Stimulated activated CD4-positive, alpha-beta T cell treated with anti-CD3 and anti-CD28 coated beads, Interleukin-4, amount 100 ng/mL, for 48 hours (primary cell): ENCODE measurements at places on chromosomes 1 and 21.

GRCh38 chr1:6011946-6012258, 19.7 kb upstream of the NPHP4 start:
- no peak for DNase-seq

DNA sequence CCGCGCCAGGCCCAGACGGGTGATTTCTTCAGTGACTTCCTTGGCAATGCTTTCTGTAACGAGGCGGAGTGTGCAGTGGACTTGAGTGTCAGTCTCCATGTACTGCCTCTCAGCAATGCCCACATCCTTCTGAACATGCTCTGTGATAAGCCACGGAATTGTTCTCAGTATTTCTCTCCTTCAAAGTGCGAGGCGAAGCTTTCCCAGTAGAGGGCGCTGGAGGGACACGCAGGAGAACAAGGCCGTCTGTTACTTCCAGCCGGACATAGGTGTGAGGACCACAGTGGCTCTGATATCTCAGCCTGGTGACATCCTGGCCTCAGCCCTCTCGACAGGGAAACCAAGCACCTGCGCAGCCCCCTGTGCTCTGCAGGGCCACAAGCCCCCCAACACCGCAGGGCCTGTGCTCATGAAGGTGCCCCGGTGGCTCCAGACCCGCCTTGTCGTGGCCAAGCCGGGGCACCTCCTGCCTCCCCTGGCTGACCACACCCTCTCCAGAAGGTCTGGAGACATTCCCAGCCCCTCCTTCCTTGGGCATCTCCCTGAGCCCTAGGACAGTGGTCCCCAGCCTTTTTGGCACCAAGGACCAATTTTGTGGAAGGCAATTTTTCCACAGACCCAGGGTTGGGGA, 46.1 kb upstream of the BACE2 start:
- DNase-seq, result peak; percentile 70

DNA sequence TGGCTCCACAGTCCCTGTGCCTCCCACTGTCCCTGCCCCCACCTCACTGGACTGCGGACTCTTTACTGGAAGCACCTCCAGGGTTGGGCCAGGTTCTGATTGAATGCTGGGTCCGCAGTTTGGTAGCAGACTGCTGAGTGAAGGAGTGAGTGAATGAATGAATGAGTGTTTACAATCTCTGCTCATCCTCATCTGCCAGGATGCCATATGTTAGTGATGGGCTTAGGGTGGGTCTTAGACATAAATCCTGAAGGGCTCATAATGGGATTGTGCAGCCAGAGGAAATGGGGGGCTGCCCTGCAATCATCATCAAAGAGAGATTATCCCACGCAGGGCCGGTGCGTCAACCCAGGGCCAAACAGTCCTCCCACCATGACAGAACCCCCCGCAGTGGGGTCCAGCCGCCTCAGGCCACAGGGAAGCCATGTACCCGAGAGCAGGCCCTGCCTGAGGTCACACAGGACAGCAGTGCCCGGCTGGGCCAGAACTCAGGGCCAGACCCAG, 26.1 kb downstream of the SLC1A7 start:
- DNase-seq, result no peak

- no peak for DNase-seq
Observed at GRCh38 chr1:101920577-101920976, 76.1 kb downstream of the OLFM3 start.

- DNase-seq, result no peak
Observed at GRCh38 chr21:31316488-31317169, 27.4 kb downstream of the TIAM1 start.

- DNase-seq, result no peak
Observed at GRCh38 chr1:159798893-159799292, 3.3 kb upstream of the FCRL6 start.

DNA sequence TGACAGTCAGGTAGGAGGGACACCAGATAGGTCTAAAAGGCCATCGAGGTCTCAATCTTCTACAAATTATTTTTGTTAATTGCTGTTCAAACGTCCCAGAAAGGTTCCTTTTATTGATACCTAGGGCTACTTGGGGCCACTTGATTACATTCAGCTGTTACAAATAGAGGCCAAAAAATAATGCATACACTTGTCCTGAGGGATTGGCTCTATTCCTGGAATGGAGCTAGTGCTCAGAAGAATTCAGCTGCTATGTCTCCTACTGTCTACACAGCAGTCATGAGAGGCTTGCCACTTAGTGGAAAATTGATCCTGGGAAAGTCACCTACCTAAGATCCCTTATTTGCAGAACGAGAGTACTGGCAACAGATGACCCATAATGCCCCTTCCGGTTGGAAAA, 498.3 kb downstream of the ADGRL2 start:
- no peak for DNase-seq

DNA sequence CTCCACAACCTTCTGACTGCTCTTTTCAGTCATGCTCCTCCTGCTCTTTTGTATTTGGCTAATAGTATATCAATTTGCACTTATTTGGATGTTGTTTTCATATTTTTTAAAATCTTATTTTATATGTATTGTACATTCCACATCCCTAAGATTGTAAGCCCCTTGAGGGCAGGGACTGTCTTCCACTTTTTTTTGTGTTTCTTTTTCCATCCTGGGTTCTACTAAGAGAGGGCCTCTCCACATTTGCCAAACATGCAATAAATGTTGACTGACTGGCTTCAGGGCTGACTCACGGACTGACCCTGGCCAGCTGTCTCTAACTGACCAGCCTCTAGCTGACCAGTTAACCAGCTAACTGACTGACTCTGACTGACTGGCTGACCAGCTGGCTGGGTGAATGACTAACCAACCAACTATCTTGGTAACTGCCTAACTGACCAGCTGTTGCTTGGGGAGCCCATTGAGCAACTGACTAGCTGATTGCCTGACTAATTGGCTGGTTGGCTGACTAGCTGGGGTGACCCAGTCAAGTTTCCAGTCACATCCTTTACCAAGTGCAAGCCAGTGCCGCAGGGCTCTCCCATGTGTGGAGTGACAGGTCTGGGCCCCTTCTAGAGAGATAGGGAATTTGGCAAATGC, 16.1 kb downstream of the CSF1 start:
- no peak for DNase-seq

DNA sequence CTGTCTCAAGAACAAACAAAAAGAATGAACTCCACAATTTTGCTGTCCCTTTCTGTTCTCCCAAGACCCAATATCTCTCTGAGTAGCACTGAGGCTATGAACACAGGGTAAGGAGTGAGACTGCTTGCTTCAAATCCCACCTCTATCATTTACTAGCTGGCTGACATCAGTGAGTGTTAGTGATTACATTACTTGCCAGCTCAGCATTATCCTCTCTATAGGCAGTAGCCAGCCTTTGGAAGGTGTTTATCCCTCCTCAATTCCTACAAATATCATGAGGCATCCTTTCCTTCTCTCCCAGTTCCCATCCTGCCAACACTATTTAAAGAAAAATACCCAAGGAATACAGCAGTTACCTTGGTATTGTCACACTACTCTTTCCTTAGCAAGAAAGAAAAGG, 3.0 kb downstream of the PIK3C2B start:
- DNase-seq, result no peak

DNA sequence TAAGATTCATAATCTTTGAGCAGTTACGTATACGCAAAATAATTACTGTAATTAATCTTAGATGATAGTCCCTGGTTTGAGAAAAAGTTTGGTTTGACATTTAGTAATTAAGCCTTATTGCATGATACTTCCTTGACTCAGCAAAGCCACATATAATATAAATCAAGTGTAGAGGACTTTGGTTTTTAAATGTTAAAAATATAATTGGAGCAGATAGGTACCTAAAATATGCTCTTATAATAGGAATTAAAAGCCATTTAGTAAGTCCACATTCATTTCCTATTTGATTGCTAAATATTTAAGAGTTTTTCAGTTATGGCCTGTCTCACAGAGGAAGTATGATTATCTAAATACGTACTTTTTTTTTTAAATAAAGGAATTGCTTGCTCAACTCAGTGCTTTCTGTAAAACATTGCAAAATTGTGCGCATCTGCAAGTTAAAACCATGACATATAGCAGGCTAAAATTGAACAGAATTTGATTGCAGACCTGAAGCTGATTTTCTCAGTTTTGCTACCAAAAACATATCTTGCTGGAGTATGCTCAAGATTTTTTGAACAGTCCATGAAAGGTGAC, 20.4 kb downstream of the RPE65 start:
- no peak for DNase-seq

DNA sequence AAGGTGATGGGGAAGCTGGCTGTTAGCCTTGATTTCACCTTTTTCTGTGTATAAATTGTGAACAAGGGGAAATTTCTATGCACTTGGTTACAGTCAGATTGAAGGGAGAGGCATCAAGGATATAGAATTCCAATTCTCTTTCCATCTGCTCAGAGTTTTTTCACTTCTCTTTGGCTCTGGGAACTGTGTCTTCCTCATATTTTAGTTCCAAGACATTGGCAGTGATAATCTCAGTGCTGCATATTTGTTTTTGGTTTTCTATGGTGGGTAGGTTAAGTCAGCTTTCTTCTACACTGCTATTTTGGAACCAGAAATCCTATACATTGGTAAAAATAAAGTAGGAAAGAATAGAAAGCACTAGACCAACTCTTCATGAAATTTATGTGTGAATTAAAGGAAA, 569.6 kb upstream of the CXADR start:
- DNase-seq, result no peak

DNA sequence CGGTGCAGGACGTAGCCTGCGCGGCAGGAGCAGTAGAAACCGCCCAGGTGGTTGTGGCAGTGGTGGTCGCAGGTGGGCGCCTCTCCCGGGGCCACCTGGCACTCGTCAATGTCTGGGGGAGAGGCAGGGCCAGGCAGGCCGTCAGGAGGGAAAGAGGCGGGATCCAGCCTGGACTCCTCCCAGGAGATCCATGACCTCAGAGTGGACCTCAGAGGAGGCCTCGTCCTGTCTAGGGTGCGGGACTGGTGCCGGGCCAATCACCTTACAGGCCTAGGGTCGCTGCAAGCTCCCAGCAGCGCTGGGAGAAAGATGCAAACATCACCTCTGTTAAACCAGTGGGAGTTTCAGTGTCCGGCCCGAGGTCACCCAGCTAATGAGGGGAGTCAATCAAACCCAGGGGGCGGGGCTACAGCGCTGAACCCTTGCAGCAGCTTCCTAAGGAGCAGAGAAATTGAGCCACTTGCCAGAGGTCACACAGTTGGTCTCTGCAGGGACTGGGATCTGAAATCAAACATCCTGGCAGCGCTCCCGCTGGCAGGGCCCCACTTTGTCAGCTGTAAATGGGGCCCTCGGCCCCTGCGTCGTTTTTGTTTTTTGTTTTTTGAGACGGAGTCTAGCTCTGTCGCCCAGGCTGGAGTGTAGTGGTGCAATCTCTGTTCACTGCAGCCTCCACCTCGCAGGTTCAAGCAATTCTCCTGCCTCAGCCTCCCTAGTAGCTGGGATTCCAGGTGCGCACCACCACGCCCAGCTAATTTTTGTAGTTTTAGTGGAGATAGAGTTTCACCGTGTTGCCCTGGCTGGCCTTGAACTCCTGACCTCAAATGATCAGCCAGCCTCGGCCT, 1.4 kb downstream of the MASP2 start:
- no peak for DNase-seq

- no peak for DNase-seq
Observed at GRCh38 chr21:46304955-46305354, 18.7 kb downstream of the C21orf58 start.

DNA sequence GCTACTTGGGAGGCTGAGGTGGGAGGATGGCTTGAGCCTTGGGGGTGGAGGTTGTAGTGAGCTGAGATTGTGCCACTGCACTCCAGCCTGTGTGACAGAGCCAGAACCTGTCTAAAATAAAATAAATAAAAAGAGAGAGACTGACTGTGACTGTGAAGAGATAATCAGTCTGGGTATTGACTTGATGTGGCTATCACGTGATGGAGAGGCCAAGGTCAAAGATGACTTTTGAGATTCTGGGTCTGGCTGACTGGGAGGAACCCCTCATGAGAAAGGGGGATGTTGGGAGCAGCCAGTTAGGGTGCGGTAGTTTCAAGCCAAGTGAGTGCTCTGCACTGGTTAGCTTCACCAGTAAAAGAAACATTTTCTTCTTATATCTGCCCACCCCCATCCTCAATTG, 66.8 kb downstream of the CDC14A start:
- no peak for DNase-seq

GRCh38 chr1:58548371-58548770, 1.8 kb upstream of the OMA1 start:
- DNase-seq, result no peak

GRCh38 chr21:42570362-42570761, 56.7 kb downstream of the SLC37A1 start:
- no peak for DNase-seq

DNA sequence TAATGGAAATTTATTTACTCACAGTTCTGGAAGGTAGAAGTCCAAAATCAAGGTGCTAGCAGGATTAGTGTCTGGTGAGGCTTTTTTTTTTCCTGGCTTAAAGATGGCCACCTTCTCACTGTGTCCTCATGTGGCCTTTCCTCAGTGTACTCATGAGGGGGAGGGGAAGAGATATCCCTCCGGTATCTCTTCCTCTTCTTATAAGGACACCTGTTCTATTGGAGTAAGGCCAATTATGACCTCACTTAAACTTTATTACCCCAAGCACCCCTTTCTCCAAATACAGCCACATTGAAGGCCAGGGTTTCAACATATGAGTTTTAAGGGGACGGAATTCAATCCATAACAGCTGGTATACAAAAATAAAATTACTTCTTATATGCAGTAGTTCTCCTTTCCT, 203.7 kb upstream of the C1orf87 start:
- DNase-seq, result no peak

DNA sequence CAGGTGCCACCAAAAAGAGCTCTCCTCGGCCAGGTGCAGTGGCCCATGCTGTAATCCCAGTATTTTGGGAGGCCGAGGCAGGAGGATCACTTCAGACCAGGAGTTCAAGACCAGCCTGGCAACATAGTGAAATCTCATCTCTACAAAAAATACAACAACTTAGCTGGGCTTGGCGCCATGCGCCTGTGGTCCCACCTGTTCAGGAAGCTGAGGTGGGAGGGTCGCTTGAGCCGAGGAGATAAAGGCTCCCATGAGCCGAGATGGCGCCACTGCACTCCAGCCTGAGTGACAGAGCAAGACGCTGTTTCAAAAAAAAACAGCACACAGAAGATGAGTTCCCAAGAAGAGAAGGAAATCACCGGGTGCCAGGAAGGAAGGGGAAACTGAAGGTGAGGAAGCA, 67.0 kb downstream of the CHD5 start:
- no peak for DNase-seq

DNA sequence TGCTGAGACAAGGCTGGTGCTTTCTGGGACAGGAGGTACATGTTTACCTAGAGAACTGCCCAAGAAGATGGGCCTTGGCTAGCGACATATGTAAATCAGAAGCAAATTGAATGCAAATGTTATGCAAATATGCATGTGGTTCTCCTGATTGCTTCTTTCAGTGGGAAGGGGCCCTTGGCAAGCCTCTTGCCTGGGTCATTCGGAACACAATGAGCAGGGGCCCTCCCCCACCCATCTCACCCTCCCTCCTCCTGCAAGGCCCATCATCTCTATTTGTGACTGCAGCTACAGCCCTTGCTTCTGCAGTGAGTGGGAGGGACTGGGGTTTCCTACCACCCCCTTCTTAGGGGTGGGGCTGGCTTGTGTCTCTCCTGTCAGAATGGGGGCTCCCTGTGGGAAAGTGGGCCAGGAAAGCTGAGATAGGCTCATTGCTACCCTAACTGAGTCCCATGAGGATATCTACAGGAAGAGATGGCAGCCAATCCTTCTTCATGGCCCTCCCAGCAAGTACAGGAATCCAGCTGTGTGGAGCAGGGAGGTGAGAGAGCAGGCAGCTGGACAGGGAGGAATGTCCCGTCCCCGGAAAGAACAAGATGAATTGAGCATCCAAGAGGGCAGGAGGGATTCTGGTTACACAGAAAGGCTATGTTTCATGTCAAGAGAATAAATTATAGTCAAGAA, 31.0 kb downstream of the FOXD2 start:
- no peak for DNase-seq

- peak; percentile 54 for DNase-seq
Observed at GRCh38 chr1:36650200-36651065, 167.7 kb upstream of the CSF3R start.

GRCh38 chr1:230160957-230161771, 94.1 kb downstream of the GALNT2 start:
- DNase-seq, result no peak
